ENCODE measurements at places on chromosomes 1 and 21.

DNA sequence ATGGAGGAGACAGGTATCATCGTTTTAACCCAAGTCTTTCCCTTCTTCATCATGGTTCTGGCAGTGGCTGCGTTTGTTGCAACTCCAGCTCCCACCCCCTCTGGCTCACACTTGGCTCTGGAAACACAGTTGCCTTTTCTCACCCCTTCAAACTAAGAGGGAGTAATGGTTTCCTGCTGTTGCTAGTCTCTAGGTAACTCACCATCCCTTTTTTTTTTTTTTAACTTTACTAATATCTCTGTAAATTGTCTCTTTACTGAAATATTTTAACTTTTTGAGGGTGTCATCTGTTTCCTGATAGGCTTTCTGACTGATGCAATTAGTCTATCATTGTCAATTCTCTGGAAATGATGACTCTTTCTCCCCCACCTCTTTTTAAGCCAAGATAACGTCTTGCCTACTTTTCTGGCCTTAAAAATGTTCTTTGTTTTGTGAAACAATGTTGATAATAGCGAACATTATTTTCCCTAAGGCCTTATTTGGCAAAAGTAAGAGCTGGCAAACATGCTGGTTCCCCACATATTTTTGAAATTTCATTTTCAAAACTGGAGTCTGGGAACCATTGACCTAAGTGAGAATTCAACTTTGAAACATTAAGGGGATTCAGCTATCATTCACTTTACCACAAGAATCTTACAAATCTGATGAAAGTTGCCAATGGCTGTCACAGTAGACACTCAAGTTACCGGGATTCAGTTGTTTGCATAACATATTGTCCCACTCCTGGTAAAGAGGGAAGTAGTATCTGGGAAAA, 85.3 kb downstream of the LEPR start:
- no peak for DNase-seq

DNA sequence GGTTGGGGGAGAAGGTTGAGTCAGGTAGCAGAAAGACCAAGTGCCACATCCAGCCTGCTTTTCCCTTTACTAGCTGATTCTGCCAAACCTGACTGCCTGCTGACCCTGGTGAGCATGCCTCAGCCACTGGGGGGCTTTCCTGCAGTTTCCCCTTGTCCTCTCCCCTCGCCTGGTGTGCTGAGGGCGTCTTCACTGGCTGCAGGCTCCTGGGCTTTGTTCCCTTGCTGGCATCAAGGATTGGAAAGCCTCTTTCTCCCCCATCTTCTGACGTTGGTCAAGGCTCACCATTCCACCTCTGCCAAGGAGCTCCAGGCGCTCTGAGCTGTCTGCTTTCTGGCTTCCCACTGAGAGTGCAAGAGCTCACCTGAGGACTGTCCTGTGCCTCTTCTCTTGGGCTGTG, 28.4 kb downstream of the MAN1C1 start:
- DNase-seq = no peak

DNA sequence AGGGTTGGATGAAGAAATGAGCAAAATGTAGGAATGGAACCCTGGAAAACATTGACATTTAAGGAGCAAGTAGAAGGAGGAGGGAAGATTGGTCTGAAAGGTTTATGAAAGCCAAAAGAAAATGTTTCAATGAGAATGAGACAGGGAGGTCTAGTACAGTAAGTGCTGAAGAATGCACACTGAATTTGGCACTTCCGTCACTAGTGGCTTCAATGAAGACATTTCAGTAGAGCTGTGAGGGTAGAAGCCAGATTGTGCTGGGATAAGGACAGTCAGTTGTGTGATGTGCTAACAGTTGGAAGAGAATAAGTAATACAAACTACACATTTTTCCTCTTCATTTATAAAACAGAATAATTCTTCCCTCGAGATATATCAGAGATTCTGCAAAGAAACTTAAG, 17.1 kb downstream of the THEM4 start:
- DNase-seq = no peak

GRCh38 chr1:71733121-71733520, 549.2 kb downstream of the NEGR1 start:
- no peak for DNase-seq

- no peak for DNase-seq
Measured at GRCh38 chr1:185426848-185427247, 109.8 kb upstream of the IVNS1ABP start.

DNA sequence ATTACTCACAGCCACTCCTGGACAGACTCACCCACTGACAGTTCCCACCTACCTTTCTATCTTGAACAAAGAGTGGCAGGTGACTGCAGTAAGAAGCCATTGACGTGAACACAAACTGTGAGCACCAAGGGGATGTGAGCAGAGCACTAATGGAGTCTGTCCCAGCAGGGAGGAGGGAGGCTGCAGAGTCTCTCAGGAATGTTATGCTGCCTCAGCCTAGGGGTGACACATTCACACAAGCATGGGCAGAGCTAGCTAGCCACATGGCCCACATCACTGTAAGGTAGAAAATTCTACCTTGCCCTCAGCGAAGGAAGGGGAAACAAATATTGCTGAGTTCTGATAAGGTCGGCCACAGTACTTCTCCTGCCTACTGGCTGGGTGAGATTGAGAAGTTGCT, 56.8 kb upstream of the PTGFRN start:
- no peak for DNase-seq
